ENCODE measurements at places on chromosomes 2 and 18.

- no peak for DNase-seq
Observed at GRCh38 chr2:178962805-178963433, 87.0 kb downstream of the CCDC141 start.

GRCh38 chr2:55970500-55970899 lies 46.9 kb upstream of the EFEMP1 start:
- no peak for DNase-seq

DNA sequence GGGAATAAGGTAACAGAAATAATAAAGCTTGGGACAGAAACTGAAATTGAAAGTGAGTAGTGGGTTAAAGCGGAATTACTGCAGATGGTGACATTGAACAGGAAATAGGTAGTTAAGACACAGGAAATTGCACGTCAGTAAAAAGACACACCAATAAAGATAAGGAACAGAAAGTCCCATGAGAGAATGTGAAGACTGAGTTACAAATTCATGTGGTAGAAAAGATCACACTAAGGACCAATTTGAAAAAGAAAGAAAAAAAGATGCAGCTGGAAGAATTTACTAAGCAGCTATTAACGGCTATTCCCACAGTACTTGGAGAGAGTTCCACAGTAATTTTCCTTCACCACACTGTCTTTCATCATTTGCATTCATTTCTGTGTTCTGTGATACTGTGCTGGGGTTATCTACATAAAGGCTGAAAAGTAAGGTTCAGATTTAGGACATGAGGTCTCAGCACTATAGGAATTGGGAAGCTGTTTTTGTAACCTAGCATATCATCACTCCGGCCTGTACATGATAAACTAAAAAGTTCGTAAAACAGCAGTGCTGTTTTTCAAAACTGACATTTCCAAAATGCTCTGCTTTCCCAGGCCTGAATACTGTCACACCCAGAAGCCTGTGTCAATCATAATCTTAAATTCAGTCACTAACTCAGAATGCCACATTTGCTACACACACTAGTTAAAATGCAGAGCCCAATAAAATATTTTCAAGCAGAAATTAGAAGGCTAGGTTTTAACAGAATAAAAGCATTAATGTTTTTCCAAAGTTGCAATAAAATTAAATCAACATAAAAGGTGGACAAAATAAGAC lies 42.9 kb downstream of the SRBD1 start:
- DNase-seq, result no peak

DNA sequence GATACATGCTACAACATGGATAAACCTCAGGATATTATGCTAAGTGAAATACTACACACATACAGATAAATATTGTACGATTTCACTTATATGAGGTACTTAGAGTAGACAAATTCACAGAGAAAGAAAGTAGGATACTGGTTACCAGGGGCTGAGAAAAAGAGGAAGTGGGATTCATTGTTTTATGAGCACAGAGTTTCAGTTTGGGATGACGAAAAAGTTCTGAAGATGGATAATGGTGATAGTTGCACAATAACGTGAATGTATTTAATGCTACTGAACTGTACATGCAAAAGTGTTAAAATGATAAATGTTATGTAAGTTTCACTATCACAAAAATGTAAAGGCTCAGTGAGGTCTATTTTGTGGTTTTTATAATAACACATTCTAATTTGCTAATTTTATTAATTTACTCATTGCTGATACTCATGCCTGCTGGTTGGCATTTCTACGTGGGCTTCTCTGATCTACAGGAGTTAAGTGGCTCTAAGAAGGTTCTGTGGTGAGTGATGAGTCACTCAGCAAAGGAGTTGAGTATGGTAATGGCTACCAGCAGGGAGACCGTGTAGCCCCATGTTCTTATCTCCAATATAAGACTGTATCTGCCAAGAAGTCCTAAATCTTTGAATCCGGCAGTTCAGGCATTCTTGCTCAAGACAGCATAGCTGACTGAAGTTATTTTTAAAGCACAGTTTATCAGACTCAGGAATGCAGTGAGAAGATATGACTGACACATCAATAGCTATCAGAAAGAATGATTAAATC lies 41.1 kb downstream of the UPP2 start:
- DNase-seq, result no peak

GRCh38 chr18:27136208-27136535 lies 48.9 kb downstream of the CHST9 start:
- no peak for DNase-seq

DNA sequence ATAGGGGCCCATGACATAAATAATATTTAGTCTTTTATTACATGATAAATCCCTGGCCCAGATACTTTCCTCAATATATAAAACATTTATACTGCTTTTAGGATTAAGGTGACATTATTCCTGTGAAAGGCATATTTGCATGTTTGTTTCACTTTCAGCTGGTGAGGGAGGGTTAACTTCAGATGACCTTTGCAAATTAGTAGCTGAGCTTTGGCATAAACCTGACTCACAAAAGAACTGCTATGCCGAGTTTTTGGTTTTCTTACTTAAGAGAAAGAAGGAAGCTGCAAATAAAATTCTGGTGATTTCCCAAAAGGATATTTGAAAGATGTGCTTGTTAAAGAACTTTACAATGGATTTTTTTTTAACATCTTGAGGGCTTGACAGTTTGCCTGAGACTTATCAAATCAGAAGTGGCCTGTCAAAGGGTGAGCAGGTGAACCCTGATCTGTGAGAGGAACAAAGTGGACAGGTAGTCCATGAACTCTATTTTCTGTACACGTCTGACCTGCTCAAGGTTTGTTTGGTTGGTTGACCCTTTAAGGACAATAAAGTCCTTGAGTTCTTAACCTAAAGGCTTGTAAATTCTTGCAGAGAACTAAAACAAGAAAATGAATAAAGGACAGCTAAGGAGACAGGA lies 93.5 kb downstream of the FAM124B start:
- DNase-seq, result no peak

GRCh38 chr2:48428449-48428848 lies 101.5 kb upstream of the STON1 start:
- DNase-seq, result no peak
